Osteoblast (primary cell): ENCODE measurements at places on chromosomes 16 and 17. TPM values are rescaled to one million over a fixed set of nuclear protein-coding genes. Genes with fewer than 3 reads are reported as not detected.

Gene SLC16A6
- 1.4 and 3.8 TPM in 2 replicates for total RNA-seq

DNA sequence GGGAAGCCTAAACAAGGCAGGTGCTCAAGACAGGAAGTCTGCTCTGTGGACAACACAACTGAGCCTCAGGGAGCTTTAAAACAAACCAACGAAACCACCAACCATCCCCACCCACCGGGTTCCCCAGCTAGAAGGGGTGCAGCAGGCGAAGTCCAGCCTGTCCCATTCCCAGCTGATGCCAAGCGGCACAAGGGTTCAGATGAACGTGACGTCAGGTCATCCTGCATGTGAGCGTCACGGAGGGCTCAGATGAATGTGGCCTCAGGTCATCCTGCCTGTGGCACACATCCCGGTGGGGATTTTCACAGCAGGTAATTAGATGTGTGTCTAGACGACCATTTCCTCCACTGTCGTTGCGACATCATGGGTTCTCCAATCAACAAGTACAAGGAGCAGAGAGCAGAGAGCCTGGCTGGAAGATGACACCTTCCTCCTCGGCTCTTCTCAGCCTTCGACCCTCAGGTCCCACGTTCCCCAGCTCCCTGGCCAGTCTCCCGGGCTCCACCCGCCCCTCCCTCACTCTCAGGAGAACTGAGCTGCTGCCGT is 246.5 kb downstream of the FOXL1 start:
- DNase-seq: no peak

GRCh38 chr16:53053967-53054669 is 673 bp upstream of the CHD9 start:
- no peak for DNase-seq

Gene CHST6
- 1.1 and 1.5 TPM in 2 replicates for total RNA-seq

DNA sequence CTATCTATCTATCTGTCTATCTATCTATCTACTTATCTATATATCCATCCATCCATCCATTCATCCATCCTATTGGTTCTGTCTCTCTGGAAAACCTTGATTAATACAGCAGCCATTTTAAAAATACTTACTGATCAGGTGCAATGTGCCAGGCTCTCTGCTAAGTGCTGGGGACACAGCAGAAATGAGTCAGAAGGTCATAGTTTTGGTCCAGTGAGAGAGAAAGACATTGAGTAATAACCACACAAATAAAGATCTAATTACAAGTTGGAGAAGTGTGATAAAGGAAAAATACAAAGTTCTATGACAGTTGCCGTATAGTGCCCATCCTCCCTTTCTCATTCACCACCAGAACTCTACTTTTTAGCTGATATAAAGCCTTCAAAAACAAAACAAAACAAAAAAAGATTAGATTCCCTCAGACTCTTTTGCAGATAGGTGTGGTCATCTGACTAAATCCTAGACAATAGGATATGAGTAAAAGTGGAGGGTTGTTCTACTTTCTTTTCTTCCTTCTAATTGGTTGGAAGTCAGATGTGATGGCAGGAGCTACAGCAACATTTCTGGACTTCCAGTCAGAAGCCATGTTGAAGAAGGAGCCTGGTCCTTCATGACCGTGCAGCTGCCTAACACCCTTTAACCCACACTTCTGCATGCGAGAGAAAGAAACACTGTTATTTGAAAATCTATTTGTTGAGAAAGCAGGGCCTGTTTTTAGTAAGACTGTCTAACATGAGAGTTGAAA is 72.0 kb upstream of the TOX3 start:
- DNase-seq: no peak

Gene OTOP3
- not detected in 2 replicates for total RNA-seq

Gene IGF2BP1
- total RNA-seq: 0.59 and 1.4 TPM in 2 replicates

GRCh38 chr16:49664221-49665215 is 191.4 kb downstream of the ZNF423 start:
- peak; percentile 86 for DNase-seq

Gene SLC5A11
- 0.29 TPM in 1 of 2 replicates, not detected in the other for total RNA-seq

Gene PSMB3
- 235 and 267 TPM in 2 replicates for total RNA-seq

DNA sequence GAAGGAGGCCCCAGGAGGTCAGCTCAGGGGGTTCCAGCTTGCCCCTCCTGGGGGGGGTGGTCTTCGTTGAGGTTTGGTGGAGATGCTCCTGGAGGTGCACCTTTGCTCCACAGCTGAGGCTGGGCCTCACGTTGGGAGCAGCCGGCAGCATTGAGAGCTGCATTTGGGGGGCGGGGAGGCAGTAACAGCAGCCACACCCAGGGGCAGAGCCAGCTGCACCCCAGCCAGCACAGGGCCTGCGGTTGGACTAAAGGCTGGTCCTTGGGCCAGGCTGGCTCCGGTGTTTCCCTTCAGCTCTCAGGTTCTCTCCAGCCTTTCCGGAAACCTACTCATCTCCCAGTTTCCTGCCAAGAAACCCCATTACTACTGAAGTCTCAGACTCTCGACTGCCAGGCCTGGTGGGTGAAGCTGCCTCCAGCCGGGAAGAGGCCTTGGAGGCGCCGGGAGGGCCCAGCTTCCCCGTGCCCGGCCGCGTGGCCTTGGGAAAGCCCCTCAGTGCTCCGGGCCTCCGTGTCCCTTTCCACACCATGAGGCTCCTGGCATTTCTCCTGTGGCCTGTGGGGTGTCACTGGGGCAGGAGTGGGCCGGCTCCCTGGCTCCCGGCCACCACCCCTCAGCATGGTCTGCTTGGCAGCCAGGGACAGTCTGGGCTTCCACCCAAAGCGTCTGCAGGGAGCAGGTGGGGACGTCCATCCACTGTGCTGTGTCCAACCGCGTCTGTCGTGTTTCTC is 14.0 kb upstream of the BAIAP2 start:
- peak; percentile 94 for DNase-seq

Gene RIPOR1
- total RNA-seq: 36.6 and 38.0 TPM in 2 replicates

DNA sequence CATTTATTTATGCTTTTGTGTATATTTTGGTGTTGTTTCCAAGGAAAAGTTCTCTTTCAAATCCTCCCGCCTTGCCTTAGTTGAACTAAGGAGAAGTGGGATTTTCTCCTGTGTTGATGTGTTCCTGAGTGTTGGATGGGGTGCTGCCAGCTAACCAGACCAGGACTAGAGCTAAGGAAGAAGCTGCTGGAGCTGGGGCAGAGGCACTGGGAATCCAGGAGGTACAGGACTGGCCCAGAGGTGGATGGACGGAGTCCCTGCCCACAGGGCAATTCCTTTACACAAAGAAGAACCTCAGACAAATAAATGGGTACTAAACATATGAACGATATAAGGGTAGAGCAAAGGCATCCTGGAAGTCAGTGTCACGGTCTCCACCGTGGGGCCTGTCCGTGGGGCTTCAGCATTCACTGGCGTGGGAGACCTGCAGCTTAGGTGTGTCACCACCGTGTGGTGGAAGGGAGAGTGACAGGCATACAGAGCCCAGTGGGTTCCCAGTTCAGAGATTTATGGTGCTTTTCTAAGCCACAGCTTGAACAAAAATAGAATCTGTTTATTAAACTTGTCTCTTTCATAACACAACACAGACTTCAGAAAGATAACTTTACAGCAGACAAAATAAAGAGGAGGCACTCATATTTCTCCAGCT is 270.7 kb downstream of the NTN1 start:
- DNase-seq: peak; percentile 87

Gene TNFRSF17
- not detected in 2 replicates for total RNA-seq

DNA sequence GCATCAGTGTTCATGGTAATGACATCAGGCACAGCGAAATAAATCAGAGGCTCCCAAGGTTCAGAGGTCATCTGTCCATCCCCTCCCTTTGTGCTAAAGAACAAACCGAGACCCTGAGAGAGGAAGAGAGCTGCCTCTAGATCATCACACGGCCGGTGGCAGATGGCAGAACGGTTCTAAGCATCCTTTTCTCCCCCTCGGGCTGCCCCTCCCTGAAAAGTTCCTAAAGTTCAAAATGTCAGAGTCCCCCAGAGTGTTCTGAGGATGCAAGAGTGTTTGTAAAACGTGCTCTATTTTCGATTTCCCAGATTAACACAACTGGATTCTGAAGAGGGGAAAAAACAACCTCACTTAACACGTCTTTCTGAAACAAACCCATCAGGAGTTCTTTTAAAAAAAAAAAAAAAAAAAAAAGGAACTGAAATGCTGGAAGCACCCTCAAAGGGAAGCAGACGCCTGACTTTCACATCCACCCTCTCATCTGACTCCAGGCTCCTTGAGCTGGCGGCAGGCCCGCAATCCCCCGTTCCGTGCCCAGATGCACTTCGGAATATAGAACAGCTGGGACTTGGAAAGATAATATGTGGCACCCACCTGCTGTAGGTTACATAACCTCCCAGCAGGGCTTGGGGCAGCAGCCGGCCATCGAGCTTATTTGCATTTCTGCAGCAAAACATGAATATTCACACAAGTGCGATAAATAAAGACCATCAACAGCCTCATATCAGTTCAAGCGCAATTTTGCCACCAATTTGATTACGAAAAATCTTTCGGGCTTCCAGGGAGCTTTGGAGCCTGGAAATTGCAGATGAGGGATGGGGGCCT is 115.5 kb upstream of the SMURF2 start:
- DNase-seq: peak; percentile 69

- DNase-seq: peak; percentile 96
These were observed 11.9 kb downstream of the TBX2 start for GRCh38 chr17:61411261-61412142.

DNA sequence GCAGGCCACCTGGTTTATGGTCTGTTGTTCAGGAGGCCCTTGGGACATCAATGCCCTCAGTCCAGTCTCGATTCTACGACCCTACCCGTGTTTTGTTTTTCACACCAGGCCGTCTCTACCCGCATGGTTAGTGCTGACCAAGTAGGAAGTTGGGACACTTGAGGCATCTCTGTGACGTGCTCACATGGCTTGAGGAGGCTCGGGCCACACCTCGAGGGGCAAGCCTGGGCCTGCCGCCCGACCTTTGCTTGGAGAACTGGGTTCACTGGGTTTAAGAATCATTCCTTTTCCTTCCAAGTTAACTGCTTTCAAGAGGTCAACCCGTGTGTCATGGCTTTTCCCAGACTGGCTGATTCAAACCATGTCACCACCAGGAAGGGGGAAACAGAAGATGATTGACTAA is 86.8 kb downstream of the CMIP start:
- no peak for DNase-seq

DNA sequence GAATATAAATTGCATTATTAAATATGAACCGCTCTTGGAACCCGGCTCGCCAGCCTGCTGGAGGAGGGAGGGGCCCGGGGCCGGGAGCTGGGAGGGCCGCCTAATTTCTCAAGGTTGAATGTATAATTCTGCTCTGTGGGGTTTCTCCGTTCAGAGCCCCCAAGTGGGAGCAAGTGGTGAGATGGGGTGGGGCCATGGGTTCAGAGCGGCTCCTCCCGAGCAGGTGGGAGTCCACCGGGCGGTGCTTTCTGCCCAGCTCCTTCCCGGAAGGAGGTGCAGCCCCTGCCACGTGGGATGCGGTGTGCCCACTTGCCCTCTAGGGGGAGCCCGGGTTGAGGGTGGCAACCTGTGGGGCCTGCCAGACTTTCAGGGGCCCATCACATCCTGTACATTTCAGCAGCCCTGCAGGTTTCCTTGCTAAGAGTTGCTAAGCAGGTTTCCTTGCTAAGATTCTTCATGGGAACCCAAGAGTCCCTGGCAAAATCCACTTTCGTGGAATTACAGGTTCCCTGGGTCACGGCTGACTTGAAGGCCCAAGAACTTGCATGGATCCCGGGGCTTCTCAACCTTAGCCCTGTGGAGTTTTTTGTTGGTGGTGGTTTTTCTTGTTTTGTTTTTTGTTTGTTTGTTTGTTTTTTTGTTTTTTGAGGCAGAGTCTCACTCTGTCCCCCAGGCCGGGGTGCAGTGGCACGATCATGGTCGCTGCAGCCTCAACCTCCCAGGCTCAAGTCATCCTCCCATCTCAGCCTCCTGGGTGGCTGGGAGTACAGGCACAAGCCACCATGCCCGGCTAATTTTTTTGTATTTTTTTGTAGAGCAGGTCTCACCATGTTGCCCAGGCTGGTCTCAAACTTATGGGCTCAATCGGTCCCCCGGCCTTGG is 196.7 kb upstream of the GSE1 start:
- DNase-seq: peak; percentile 95

GRCh38 chr16:77690416-77690815 is 31.9 kb upstream of the NUDT7 start:
- DNase-seq: no peak

DNA sequence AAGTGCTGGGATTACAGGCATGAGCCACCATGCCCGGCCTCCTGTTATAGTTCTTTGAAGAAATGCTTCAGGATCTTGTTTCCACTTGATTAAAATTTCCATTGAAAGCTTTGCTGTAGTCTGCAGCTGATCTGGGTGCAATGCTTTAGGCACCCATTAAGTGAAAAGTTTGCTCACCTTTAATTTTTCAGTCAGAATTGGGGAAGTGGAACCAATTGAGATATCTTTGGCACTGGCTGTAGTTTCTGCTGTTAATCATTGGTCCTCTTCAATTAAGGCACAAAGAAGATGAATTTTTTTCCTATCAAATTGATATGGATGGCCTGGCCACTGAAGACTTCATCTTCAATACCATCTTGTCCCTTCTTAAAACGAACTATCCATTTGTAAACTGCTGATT is 336.1 kb upstream of the TBX2 start:
- DNase-seq: no peak

GRCh38 chr16:23310217-23310616 is 8.1 kb downstream of the SCNN1B start:
- DNase-seq: no peak

GRCh38 chr16:21260870-21261791 is 17.0 kb downstream of the CRYM start:
- DNase-seq: peak; percentile 85

DNA sequence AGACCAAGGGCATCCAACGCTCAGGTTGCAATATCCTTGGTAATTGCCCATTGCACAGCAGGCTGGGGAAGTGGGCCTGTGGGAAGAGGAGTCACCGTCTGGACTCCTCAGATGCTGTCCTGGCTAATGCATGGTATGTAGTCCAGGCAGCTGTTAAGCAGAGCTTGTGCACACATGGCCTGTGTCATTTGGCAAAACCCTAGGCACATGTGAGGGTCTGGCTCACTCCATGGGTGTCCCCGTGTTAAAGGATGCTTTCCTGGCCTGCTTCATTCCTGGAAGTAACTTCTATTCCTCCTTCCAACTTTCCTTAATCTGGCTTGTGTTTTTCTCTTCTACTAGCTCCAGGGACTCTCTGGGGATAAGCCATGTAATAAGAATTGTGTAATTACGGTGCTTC is 378.0 kb upstream of the CA10 start:
- no peak for DNase-seq

DNA sequence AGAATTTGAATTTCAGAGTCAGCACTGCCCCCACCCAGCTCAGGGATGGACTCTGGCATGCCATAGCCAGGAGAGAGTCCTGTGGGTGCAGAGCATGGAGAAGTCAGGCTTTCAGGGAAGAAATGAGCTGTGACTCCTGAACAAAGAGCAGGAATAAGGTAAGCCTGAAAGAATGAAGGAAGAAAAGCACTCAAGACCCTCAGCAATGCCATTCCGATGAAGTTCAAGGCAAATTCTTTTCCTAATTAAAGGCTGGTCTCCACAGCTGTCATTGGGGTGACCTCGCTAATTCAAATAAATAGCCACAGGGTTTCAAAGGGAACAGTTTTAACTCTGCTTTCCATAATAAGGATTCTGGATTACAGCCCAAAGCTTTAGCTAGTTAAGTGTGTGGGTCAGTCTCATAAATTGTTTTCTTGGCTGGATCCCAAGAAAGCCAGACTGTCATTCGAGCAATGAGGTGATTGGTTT is 31.7 kb downstream of the TOM1L2 start:
- DNase-seq: peak; percentile 73

Gene ACE
- 10.1 and 17.7 TPM in 2 replicates for total RNA-seq

Gene TM4SF5
- total RNA-seq: not detected in 2 replicates

Gene OTOA
- under 0.01 TPM in 2 replicates for total RNA-seq

GRCh38 chr17:80116921-80117380 is 15.6 kb downstream of the GAA start:
- DNase-seq: peak; percentile 19
